ENCODE measurements at places on chromosomes 12 and 14. TPM values are rescaled to one million over a fixed set of nuclear protein-coding genes. Genes with fewer than 3 reads are reported as not detected.

DNA sequence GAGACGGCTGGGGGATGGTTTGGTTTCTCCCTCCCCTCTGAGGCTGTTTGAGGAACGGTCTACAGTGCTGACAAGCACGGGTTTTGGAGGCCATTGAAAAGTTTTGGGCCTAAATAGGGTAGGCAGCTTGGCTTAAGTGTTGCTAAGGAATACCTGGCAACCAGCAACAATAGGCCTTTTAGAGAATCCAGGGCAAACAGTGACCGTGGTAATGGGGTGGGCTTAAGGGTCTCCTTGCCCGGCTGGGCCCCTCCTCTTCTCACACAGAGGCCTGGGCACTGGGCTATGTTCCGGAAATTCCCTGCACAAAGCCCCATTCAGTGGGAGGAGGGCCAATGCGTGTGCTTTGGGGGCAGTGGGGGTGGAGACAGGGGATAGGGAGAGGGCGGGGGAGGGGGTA, 55.4 kb downstream of the ASCL1 start:
- DNase-seq: no peak

- no peak for DNase-seq
Observed at GRCh38 chr12:131911851-131912477, 17.1 kb upstream of the PUS1 start.

DNA sequence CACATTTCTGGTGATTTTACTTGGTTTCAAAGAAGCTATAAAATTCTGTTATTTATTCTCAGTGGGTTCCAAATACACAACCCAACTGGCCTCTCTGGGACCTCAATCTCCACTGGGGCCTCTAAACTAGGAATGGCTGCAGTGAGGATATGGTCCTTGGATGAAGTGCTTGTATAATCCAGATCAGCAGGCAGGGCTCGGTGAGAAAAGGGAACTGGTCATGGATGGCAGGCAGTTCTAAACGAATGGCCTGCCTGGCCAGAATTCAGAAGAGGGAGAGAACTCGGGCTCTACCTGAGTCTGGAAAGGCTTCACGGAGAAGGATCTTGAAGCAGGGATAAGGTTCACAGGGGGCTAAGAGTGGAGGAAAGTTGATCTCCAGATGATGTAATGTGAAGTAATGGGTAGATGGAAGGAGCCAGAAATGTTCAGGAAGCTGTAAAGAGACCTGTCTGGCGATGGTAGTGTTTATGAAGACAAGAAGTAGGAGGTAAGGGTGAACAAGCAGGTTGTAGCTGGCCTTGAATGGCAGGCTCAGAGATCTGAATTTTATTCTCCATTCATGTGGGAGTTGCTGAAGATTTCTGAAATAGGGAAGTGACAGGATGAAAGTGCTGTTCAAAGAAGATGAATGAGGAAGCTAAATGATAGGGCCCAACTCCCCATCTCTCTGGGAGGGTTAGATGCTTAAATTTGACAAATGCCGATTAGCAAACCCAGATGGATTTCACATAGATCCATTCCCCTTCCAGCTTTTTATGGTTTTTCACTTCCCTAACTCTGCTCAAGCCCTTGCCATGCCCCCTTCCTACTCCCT, 31.5 kb upstream of the ANO6 start:
- DNase-seq: no peak

The PRICKLE1 gene
- total RNA-seq: 3.2 TPM
